ENCODE measurements at places on chromosomes 3 and 15.

DNA sequence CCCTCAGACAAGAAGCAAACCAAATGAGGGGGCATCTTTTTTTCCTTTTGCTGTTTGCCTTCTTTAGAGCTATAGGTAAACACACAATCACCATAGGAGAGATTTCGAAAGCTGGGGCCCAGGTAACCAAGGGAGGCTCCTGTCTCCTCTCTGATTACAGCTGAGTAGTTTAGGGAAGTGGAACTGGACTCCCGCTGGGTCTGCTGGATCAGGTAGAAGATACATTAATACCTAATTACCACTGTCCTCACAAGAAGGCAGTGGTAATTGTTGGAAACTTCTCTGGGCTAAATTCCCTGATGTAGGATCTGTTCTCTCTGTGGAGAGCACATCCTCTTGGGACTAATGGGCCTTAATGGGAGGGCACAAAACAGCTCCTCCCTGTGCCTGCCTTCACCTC is 32.7 kb downstream of the HDC start:
- no peak for DNase-seq

DNA sequence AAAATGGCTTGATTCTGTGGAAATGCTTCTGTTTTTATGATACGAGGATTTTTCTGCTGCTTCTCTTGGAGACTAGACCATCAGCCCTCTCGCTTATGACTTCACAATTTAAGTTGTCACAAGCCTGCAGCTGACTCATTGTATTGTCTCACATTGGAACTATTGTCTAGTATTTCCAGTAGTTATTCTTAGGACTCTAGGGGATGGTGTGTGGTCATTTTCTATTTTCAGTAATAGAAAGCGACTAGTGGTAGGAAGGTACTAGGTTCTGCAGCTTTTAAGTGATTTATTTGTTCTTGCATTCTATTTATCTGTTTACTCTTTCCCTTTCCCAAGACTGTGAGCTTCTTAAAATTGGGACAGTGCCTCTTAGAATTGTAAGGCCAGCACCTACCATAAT is 66.3 kb upstream of the CRTC3 start:
- DNase-seq: no peak

DNA sequence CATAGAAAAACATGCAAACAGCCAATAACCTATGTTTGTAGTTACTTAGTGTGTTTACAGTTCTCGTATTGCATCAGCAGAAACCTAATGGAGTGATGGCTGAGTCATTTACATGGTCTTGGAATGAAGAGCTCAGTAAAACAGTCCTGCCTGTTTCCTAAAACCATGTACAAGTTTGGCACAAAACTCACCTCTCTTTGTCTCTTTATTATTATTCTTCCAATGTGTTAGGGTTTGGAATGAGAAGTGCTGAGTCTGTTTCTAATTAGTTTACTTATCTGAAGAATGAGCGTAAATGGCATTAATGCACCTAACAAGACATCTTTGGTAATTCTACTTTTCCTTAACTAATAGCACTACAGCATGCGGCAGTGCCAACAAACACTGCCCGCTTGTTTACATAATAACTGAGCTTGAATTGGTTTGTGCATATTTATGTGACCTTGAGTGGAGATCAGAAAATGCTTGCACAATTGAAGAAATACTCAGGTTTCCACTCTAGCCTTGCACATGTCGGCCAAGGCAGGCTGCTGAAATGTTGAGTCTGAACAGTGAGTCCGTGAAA is 385.4 kb upstream of the SEMA6D start:
- no peak for DNase-seq

GRCh38 chr3:187062526-187063177 is 76.6 kb downstream of the RPL39L start:
- DNase-seq: no peak

- no peak for DNase-seq
Observed at GRCh38 chr3:176490357-176490756, 706.9 kb downstream of the TBL1XR1 start.

DNA sequence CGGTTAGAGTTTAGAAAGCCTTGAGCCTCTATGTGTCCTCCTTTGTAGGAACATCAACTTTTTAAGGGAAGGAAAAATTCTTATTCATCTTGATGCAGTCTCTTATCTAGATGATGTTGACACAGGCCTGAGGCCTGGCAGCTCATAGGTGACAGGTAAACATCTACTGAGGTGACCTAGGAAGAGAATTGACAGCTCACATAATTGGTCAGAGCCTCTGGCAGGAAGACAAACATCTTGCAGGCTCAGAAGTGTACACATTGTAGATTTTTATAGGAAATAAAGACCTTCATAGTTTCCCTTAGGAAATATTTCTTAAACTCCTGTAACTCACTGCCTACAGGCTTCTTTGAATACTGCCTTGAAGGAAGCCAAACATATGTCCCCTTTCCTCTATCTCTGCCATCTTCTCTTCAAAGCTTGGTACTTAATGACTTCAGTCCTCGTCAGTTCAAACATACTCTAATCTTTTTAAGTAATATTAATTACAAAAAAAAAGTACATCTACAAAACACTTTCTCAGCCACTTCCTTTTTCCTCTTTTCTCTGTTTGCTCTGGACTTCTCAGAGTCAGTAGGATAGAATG is 341.3 kb downstream of the TBL1XR1 start:
- DNase-seq: no peak

DNA sequence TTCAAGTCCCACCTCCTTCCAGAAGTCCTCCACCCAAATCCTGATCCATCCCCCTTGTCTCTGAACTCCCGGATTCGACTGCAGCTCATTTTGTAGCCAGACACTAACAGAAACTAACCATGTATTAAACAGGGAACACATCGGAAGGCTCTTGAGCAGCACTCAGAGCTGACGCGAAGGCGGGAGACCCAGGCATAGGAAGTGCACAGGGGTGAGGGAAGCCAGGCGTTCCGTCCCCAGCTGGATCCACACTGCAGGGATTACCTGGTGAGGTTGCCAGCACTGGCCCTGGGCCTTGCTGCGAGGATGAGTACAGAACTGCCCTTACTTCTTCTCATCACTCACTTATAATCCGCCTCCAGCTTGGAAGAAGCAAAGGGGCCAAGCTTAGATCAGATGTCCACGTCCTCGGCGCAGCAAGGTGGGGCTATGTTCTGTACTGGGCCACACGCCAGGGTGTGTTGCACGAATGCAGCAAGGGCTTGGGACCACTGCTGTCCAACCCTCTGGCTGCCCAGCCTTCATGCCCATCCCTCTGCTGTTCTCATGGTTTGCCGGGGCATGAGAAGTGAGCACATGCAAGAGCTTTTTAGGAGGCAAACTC is 124.2 kb upstream of the SMAD3 start:
- DNase-seq: no peak

GRCh38 chr3:40465111-40465407 is 7.9 kb downstream of the RPL14 start:
- DNase-seq: no peak

DNA sequence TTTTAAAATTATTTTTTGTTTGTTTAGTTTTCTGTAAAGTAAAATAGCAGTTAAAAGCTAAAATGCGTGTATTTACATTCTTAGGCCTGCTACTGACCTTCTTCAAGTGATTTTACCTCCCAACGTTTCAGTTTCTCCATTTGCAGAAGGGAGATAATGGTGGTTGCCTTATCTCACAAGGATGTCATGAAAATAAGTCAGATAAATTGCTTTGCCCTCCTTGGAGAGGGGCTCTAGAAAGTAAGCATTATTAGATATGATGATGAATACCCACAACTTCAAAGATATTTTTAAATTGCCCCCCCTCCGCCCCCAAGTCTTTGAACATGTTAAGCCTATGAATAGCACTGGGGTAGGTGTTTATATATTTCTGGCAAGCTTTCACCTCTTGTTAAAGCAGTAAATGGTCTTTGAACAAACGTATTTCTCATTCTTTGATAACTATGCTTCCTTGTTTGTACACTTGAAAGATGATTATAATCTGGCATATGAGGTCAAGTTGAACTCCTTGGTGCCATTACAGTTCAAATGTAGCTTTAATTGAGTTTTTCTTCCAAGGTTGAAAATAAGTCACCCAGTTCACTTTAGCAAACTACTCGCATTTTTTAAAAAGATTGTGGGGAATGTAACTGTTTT is 6.4 kb downstream of the TERC start:
- no peak for DNase-seq

DNA sequence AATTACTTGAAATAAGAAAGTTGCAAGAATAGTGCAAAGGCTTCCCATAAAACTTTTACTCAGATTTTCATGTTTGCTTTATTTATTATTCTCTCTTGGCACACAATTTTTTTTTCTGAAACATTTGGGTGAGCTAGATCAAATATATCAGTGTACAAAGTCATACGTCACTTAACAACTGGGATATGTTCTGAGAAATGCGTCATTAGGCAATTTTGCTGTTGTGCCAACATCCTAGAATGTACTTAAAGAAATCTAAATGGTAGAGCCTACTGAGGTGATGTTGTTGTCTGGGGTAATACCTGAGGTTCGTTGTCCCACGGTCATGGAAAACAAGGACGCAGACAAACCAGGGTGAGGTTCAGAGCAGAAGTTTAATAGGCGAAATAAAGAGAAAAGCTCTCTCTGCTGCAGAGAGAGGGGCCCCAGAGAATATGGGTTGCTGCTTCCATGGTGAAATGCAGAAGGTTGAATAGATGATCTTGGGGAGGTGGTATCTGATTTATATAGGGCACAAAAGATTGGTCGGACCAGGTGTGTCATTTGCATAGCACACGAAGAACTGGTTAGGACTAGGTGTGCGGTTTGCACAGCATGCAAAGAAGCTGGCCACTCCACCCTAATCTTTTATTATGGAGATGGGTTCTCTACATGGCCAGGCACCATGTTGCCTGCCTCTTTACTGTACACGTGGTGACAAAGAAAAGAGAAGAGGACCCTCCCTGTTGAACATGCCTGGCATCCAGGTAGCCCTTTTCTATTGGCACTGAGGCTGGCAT is 8.8 kb upstream of the GRAMD1C start:
- DNase-seq: no peak

DNA sequence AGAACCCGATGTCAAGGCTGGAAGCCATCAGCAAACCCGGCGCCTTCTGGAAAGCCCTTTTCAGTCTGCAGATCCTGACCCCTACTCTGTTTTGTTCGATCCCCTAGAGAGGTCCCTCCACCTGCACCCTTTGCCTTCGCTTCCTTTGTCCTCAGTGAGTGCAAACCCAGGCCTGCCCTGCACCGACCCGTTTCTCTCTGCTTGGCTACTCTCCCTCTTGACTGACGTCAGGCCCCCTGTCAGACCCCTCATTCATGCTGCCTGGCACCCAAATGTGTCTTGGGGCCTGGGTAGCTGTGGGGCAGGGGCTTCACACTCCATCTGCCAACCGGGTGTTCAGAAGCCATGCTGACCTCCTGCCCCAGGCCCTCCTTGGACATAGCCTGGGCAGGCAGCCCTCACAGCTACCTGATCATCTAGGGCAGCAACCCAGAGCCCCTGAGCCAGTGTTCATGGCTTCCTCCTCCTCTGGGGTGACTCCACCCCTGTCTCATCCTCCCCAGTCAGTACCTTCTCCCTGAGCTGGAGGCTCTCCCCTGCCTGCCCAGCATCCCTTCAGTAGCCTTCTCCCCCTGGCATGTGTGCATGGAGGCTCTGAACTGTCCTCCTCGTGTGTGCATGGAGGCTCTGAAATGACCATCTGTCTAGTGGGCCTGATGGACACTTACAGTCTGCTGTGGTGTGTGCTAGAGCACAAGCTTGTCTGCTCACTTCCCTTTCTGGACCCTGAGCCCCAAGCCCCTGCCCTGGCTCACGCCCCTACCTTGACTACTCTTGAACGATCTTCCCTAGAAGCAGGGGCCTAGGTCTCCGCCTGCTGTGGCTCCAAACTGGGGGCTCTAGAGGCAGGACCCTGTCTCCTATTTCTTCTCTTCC is 69.4 kb downstream of the EXOG start:
- no peak for DNase-seq

DNA sequence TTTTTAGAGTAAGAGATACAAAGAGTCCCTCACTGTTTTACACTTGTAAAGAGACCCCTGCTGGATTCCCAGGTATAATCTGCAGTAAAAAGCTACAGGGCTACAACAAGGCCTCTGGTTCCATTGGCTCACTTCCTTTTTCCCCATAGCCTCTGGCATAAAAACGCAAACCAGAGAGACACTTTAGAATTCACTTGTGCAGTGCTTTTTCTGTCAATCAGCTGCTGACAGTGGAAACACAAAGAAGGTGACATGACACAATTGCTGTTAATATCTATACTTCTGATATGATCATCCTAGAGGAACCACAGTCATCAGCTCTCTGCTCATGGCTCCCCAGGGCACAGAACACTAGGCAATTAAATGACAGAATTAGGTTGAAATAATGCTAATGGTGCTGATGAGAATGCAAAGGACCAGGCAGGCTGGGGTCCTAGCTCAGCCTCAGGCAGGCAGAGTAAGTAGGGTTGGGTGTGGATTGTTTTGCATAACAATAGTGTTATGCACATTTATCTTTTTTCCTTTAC is 667.9 kb upstream of the CFAP20DC start:
- no peak for DNase-seq

Data from stimulated activated CD8-positive, alpha-beta memory T cell treated with anti-CD3 and anti-CD28 coated beads, Interleukin-15, amount 100 ng/mL, for 48 hours (primary cell).